AML-193 (cell line): ENCODE measurements at places on chromosomes 3 and 15.

- DNase-seq, result no peak
These were observed 38.8 kb downstream of the TRAK1 start for GRCh38 chr3:42130007-42130328.

DNA sequence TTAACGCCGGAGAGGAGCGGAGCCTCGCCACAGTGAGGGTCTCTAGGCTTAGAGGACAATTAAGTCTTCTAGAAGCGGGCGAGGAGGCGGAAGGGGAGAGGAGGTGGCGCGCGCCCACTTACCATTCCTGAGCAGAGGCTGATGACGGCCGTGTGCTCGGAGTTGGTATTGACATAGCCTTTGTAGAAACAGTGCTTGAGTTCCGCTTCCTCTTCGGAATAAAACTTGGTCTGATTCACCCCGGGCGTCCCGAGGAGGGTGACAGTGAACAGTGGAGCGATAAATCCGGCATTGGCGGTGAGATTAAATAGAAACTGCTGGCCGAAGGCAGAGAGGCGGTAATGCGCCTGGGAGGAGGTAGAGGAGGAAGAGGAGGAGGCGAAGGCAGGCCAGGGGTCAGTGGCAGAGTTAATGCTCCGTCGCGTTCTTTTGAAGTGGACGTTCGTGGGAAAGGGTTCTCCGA is 1.3 kb downstream of the ADAMTS9 start:
- no peak for DNase-seq

GRCh38 chr15:51367322-51367976 is 26.0 kb downstream of the GLDN start:
- DNase-seq, result no peak

GRCh38 chr3:3110749-3111361 is 681 bp upstream of the IL5RA start:
- DNase-seq, result no peak

DNA sequence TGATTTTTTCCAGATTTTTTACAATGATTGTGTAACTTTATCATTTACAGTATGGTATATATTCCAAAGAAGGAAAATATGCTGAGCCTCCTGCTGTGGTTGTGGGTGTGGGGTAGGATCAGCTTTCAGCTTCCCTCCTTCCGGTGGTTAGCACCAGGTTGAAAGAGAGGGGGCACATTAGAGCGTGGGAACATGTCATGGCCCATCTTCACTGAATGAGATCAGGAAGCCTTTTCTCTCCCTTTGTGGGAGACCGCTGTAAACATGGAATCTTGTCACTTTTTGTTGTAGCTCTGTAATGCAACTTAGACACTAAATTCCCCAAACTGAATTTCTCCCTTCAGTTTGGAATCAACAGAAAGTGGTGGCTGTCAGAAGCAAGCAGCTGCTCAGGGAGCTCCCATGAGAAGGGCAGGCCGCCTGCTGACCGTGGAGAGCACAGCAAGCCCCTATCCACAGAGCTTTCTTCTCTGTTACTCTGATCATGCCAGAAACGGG is 86.7 kb upstream of the LIMD1 start:
- no peak for DNase-seq
